Kidney (tissue), 22 donors: ENCODE measurements at places on chromosomes 3 and 15. TPM values are rescaled to one million over a fixed set of nuclear protein-coding genes. Genes with fewer than 3 reads are reported as not detected.

ABI3BP gene
- total RNA-seq, result 160 TPM

MAP6D1 gene
- 1.5 TPM for total RNA-seq

CPEB1 gene
- 1.4 TPM for total RNA-seq

RAD51 gene
- total RNA-seq, result 1.1 TPM

KIF15 gene
- 0.72 TPM for total RNA-seq

MYLK gene
- total RNA-seq, result 164 TPM

ZNF660 gene
- total RNA-seq, result 5.3 TPM

LRTM1 gene
- not detected for total RNA-seq

SLC12A1 gene
- total RNA-seq, result 201 TPM

PLCH1 gene
- 9.6 TPM for total RNA-seq

SLC51A gene
- total RNA-seq, result 0.98 TPM

DNA sequence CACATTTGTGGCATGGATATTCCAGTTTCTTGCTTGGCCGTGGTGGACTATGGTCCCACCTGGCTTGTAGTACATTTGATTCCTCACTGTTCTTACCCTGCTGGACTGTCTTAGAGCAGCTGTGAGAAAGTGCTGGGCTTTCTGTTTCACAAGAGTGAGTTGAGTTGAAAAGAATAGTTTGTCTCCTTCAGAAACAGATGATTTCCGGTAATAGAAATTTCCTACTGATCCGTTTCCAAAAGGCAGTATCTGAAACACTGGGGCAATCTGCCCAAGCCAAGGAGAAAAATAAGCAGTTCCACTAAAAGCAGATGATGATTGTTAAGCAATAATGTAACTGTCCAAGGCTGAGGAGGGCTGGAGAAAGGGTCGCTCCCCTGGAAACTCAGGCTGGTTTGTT, 96.0 kb downstream of the SUCLG2 start:
- DNase-seq, result no peak

DNA sequence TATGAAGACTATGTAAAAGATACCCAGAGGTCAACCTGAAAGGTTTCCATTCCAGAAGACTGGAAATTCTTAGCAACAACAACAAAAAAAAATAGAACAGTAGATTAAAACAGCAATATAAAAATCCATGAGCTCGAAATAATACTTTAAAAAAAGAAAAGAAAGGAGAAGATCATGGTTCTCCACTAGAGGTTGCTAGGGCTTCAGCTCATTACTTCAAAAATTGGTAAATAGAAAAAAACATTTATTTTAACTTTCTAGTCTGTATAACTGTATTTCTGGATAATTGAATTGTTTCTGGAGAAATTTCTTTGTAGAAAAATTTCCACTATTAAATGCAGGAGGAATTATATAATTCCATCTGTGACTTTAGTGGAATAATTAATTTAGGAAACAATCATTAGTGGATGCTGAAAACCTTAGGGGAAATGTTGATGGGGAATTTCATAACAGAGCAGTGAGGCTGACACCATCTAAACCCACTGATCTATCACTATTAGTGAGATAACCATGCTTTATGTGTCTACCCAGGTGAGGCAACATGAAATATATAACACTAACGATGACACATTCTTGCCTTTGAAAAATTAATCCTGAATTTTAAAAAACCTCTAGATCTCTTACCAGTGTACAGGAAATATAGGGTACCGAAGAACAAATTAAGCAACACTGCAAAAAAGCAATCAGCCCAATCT, 62.5 kb upstream of the SNRK start:
- no peak for DNase-seq

GRCh38 chr15:60583946-60584345, 105.0 kb upstream of the ICE2 start:
- DNase-seq, result no peak

GRCh38 chr3:169203631-169204550, 459.6 kb downstream of the MECOM start:
- no peak for DNase-seq

DNA sequence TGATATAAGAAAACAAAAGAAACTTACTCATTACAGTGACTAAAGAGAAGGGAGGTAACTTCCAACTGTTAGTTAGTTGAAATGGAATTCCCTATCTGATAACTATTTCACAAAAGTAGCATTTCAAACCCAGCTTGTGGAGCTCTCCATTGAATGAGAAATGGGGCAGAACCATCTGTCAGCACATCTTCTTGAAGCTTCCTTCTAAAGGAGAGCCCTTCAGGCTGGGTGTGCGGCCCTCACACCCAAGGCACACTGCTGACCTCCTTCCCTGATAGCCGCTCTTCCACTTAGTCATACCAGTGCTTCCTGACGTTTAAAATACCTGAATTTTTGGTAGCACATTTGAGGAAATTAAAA, 28.1 kb upstream of the VEPH1 start:
- DNase-seq, result no peak

- DNase-seq, result no peak
Measured at GRCh38 chr15:72078887-72079286, 39.1 kb downstream of the MYO9A start.

- no peak for DNase-seq
Measured at GRCh38 chr15:49383266-49383665, 39.8 kb upstream of the FGF7 start.

DNA sequence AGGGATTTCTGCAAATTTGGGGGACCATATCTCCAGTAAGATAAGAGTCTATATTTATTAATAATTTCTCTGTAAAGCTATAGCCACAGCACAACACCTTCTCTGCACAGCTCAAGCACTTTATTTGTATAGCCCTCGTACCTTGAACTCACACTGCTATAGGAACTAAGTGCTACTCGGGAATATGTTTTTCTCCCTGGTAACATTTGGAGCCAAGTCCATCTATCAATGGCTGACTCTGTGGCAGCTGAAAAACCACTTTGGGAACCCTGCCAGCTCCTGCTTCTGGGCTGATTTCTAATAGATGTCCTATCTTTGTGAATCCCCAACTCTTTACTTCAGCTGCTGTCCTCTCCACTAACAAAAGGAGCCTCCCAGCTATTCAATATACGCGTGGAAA, 298.5 kb downstream of the GBE1 start:
- no peak for DNase-seq

DNA sequence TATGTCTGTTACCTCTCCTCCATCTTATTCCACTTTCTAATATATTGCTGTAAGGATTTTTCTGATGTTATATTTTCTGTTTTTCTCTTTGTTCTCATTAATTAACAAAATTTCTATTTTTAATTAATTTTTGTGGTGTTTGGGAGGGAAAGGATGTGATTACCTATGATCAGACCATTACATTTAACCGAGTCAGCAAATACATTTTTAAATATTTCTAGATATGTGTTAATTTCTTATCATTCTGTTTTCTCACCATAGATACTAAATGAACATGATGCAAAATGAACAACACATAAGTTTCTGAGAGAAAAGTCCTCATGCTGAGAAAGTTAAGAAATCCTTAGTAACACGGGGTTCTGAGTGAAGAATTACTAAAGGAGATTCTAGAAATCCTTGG, 80.6 kb upstream of the P2RY1 start:
- no peak for DNase-seq

DNA sequence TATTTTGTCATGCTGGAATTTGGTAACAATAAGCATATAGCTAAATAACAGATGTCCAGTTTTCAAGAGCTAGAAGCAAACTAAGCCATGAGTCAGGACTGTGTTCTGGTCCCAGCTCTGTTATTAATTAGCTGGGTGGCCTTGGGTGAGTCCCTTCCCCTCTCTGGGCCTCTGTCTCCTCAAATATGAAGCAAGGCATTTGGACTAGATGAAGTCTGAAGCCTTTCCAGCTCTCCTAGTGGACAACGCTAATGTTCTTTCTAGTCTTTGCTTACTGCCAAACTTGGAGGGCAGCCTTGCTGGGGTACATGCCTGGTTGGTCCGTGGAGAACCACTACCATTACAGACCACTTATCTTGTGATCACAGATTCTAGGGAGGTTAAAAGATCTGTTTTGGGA, 127.6 kb downstream of the DUT start:
- DNase-seq, result no peak

- no peak for DNase-seq
Measured at GRCh38 chr3:141793476-141794260, 30.5 kb downstream of the GRK7 start.

DNA sequence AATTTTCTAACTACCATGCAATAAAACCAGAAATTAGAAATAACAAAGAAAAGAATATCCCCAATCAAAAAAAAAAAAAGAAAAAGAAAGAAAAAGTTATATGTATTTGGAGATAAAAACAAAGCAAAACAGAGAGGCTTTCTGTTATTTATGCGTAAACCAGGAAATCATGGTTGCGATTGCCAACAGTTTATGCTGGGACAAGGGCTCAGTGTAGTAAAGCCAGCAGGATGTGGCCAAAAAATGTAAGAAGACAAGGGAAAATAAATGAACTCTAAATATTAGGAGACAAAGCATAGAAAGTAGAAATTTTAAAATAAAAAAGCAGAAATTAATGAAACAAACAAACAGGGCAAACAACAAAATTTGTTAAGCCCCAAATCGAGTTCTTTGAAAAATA, 27.2 kb upstream of the GOLGA8J start:
- DNase-seq, result no peak
